ENCODE measurements at places on chromosomes 16 and 17. TPM values are rescaled to one million over a fixed set of nuclear protein-coding genes. Genes with fewer than 3 reads are reported as not detected.

GRCh38 chr17:6506679-6507231, 49.6 kb downstream of the PITPNM3 start:
- no peaks in the 10 kb centered on the region for H3K36me3 ChIP-seq
- H3K4me3 ChIP-seq, result no peak overlapping the region
- H3K4me1 ChIP-seq, result peaks cover 2% of the 10 kb centered on the region
- H3K27ac ChIP-seq, result no peak overlapping the region
- H3K27me3 ChIP-seq, result no peaks in the 10 kb centered on the region

GRCh38 chr17:39122991-39123390, 28.4 kb downstream of the PLXDC1 start:
- H3K27me3 ChIP-seq, result no peaks in the 10 kb centered on the region
- H3K4me3 ChIP-seq, result no peak overlapping the region
- no peaks in the 10 kb centered on the region for H3K36me3 ChIP-seq
- DNase-seq, result no peak
- no peak overlapping the region for H3K27ac ChIP-seq
- H3K4me1 ChIP-seq, result no peaks in the 10 kb centered on the region

DNA sequence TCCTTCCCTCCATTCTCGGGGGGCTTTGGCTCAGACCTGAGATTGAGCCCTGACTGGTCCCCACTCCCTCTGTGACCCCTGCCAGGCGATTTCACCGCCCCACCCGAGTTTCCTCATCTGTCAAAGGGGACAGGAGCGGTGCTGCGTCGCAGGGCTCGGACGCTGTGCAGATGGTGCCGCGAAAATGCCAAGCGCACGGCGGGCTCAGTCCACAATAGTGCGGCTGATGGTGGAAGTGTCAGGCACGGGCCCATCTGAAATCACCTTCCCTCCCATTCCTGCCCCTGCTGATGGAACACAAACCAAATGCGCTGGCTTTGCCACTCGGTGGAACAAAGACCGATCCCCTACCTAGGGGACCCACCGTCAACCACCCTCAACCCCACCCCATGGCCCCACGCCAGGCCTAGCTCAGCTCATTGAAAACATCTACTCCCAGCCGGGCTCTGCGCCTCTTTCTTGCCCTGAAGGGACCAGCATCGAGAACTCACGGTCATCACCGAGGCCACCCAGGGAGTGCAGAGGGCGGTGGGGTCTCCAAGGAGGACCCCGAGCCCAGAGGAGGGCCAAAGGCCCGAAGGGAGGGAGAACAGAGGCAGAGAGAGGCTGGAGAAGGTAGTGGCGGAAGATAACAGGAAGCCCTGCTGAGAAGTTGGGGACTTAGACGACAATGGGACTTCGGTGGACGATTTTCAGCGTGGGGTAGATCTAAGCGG, 1.4 kb downstream of the CARHSP1 start:
- H3K4me1 ChIP-seq, result peaks cover 20% of the 10 kb centered on the region
- H3K27me3 ChIP-seq, result no peaks in the 10 kb centered on the region
- peaks cover 12% of the 10 kb centered on the region for H3K36me3 ChIP-seq
- H3K27ac ChIP-seq, result no peak overlapping the region
- peak overlapping the region; percentile 90 for H3K4me3 ChIP-seq

The KRTAP4-5 gene
- not detected for total RNA-seq

DNA sequence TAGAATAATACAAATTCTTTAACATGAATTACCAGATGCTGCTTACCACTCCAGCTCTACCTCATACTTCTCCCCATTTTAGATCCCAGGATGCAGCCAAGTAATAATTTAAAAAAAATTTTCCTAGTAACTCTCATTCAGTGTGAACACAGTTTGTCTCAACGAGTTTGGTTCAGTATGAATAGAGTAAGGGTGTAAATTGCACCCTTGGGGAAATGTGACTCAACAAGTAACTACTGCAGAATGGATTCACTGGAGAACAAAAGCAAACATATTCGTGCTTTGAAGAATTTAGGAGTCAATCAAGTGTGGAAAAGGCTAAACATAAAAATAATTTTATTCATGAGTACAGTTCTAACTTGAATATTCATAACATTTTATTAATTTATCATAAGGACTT, 23.0 kb downstream of the KCNJ16 start:
- H3K36me3 ChIP-seq, result no peaks in the 10 kb centered on the region
- H3K27ac ChIP-seq, result no peak overlapping the region
- no peaks in the 10 kb centered on the region for H3K27me3 ChIP-seq
- H3K4me1 ChIP-seq, result no peaks in the 10 kb centered on the region
- no peak for DNase-seq
- H3K4me3 ChIP-seq, result no peak overlapping the region

- no peak overlapping the region for H3K27ac ChIP-seq
- H3K4me1 ChIP-seq, result no peaks in the 10 kb centered on the region
- DNase-seq, result no peak
- H3K27me3 ChIP-seq, result no peaks in the 10 kb centered on the region
- peaks cover 16% of the 10 kb centered on the region for H3K36me3 ChIP-seq
Observed at GRCh38 chr16:30063278-30063892, 2.2 kb upstream of the ALDOA start.

The HID1 gene
- 12.7 TPM for total RNA-seq

- H3K27ac ChIP-seq, result no peak overlapping the region
- H3K4me1 ChIP-seq, result peaks cover 4% of the 10 kb centered on the region
- peak; percentile 77 for DNase-seq
- H3K4me3 ChIP-seq, result peak overlapping the region; percentile 70
Observed at GRCh38 chr16:85334718-85335583, 222.7 kb upstream of the CIBAR2 start.

DNA sequence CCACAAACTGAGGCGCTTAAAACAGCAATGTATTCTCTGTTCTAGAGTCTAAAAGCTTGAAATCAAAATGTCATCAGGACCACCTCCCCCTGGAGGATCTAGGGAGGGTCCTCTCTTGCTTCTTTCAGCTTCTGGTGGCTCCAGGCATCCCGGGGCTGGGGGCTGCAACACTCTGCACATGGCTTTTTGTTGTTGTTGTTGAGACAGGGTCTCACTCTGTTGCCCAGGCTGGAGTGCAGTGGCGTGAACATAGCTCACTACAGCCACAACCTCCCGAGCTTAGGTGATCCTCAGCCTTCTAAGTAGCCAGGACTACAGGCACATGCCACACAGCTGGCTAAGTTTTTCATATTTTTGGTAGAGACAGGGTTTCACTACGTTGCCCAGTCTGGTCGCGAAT, 37.0 kb upstream of the SNN start:
- DNase-seq, result no peak
- no peaks in the 10 kb centered on the region for H3K36me3 ChIP-seq

DNA sequence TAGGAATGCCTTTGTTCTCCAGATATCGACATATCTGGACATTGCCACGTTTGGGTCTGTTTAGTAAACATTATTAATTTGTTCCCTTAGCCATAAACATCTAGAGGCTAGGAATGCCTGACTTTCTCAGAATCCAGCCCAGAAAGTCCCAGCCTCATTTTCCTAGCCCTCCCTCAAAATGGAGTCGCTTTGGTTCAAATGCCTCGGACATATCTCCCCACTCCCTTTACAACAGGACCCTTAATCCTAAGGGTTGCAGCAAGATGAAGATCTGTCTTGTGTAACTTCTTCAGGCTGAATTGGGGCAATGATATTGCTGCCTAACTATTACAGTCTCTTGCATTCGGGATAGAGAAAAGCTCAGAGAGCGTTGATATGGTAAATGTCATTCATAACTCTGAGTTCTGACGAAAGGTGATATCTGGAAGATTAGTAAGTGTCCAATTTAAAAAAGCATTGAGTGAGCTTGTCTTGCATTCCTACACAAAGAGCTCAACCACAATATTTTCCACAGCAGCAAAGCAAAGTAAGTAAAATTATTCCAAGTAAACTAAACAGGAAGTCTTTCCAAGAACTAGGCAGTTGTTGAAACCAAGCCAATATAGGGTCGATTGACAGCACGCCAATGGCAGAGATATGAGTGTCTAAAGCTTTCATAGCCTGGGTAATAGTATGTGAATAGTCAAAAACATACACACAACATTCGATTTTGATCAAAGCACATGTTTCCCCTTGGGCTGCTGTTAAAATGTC, 46.0 kb upstream of the ARL4D start:
- H3K27ac ChIP-seq, result no peak overlapping the region
- DNase-seq, result no peak
- H3K36me3 ChIP-seq, result peaks cover 38% of the 10 kb centered on the region
- no peaks in the 10 kb centered on the region for H3K4me1 ChIP-seq
- H3K27me3 ChIP-seq, result no peaks in the 10 kb centered on the region
- H3K4me3 ChIP-seq, result no peak overlapping the region

The IL34 gene
- total RNA-seq, result 4.4 TPM

The NRN1L gene
- total RNA-seq, result 2.7 TPM

DNA sequence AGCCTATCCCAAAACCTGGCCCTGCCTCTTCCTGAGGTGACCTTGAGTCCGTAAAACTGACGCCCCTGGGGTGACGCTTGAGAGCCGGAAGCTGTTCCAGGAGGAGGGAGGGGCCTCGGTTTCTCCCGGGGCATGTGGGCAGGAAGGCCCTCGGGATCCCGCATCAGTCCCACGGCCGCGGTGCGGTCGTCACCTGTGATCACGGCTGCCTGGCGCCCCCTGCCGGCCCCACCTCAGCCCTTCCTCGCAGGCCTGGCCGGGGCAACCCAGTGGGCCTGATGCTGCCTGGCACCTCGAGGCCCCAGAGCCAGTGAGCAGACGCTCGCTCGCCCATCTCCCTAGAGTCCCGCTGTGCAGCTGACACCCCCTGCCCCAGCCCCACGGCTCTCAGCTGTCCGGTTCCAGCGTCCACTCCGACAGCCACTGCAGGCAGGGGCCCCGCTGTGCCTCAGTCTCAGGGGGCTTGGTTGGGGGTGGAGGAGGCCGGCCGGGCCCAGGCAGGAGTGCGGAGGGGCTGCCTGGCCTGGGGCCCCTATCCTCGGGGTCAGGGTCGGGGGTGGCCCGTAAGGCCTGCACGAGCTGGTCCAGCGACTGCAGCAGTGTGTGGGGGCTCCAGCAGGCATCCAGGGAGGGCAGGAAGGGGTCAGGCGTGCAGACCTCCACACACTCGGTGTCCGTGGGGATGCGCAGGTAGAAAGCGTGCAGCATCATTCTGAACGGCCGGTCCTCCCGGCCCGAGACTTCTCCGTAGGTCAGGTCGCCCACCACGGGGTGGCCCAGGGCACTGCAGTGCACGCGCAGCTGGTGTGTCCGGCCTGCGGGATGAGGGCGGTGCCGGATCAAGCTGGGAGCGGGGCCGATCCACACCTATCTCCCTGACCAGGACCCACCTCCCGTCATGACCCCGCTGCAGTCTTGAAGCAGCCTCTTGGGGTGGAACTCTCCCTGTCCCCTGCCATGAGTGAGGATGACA, 2.3 kb downstream of the RPUSD1 start:
- H3K4me3 ChIP-seq, result peak overlapping the region; percentile 41
- peaks cover 13% of the 10 kb centered on the region for H3K36me3 ChIP-seq
- H3K27ac ChIP-seq, result no peak overlapping the region
- no peaks in the 10 kb centered on the region for H3K4me1 ChIP-seq

The TMED6 gene
- total RNA-seq, result 0.31 TPM

GRCh38 chr17:77098884-77099545, 41.8 kb upstream of the SEC14L1 start:
- H3K27ac ChIP-seq, result no peak overlapping the region
- no peaks in the 10 kb centered on the region for H3K27me3 ChIP-seq
- H3K4me3 ChIP-seq, result no peak overlapping the region
- peaks cover 44% of the 10 kb centered on the region for H3K36me3 ChIP-seq
- peaks cover 2% of the 10 kb centered on the region for H3K4me1 ChIP-seq

The DNAI2 gene
- total RNA-seq, result not detected

The SEZ6 gene
- 2.8 TPM for total RNA-seq

The CALB2 gene
- total RNA-seq, result 0.97 TPM

DNA sequence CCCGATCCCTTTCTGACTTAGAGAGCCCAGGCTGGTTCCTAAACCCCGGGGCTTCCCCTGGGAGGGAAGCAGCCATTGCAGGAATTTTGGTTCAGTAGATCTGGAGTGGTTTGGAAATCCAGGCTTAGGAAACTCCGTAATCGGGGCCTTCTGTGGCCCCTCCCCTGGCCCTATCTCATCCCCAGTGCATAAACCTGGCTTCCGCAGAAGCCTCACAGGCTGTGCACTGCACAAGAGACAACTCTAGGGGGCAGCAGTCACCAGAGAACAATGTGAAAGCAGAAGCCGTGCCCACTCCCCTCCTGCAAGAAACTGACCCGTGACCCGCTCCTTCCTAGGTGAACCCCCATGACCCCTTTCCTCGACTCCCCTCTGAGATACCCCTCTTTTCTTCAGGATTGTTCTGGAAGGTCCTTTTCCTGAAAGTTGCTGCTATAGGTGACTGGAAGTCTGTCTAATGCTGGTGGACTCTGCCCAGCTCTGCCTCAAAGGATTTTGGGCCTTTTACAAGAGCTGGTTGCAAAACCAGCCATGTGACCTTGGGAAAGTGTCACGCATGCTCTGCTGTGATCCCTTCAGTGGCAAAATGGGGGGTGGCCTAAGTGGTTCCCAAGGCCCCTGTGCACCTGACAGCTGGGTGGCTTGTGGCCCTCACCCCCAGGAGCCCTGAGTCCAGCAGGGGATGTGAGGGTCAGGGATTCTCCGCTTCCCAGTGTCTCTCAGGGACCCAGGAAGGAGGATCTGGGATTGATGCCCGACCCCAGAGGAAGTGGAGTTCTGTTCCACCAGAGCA, 14.4 kb downstream of the GUCY2D start:
- peaks cover 1% of the 10 kb centered on the region for H3K36me3 ChIP-seq
- peak overlapping the region; percentile 84 for H3K4me3 ChIP-seq
- H3K27me3 ChIP-seq, result no peaks in the 10 kb centered on the region

DNA sequence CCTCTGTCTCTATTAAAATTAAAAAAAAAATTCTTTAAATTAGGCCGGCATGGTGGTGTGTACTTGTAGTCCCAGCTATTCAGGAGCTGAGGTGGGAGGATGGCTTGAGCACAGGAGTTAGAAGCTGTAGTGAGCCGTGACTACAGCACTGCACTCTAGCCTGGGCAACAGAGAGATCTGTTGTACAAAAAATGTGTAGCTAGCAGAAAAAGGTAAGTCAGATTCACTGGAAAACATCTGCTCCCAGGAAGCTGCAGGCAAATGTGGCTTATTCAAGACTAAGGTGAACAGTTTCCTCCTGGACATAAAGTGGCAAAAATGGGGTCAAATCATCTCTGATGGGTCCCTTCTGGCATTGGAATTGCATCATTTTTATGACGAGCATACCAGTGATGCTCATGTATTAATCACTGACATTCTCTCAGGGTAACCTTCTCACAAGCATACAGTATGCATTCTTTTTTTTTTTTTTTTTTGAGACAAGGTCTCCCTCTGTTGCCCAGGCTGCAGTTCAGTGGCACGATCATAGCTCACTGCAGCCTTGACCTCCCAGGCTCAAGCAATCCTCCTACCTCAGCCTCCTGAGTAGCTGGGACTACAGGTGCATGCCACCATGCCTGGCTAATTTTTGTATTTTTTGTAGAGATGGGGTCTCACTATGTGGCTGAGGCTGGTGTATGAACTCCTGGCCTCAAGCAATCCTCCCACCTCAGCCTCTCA, 48.7 kb downstream of the CPPED1 start:
- H3K27ac ChIP-seq, result no peak overlapping the region
- DNase-seq, result no peak
- no peaks in the 10 kb centered on the region for H3K4me1 ChIP-seq
- no peak overlapping the region for H3K4me3 ChIP-seq
- H3K36me3 ChIP-seq, result no peaks in the 10 kb centered on the region

- no peak overlapping the region for H3K27ac ChIP-seq
- peak; percentile 88 for DNase-seq
- no peaks in the 10 kb centered on the region for H3K27me3 ChIP-seq
- no peaks in the 10 kb centered on the region for H3K4me1 ChIP-seq
Observed at GRCh38 chr17:81295676-81296381, 722 bp upstream of the SLC38A10 start.

- no peaks in the 10 kb centered on the region for H3K27me3 ChIP-seq
- no peak overlapping the region for H3K27ac ChIP-seq
- no peak for DNase-seq
- no peak overlapping the region for H3K4me3 ChIP-seq
- H3K36me3 ChIP-seq, result no peaks in the 10 kb centered on the region
Observed at GRCh38 chr16:20415541-20415940, 6.2 kb downstream of the ACSM5 start.

The ZCCHC14 gene
- total RNA-seq, result 27.6 TPM

Measured in H9 (cell line).